ENCODE measurements at places on chromosomes 6 and 20. TPM values are rescaled to one million over a fixed set of nuclear protein-coding genes. Genes with fewer than 3 reads are reported as not detected.

The GTSF1L gene
- not detected for total RNA-seq

The BTN1A1 gene
- total RNA-seq = not detected

The MOCS1 gene
- total RNA-seq = 21.8 TPM

The MLN gene
- total RNA-seq = not detected

GRCh38 chr6:157539900-157540752, 159.1 kb downstream of the ZDHHC14 start:
- DNase-seq = no peak

GRCh38 chr6:41535766-41536165, 10.4 kb upstream of the FOXP4 start:
- DNase-seq = no peak

DNA sequence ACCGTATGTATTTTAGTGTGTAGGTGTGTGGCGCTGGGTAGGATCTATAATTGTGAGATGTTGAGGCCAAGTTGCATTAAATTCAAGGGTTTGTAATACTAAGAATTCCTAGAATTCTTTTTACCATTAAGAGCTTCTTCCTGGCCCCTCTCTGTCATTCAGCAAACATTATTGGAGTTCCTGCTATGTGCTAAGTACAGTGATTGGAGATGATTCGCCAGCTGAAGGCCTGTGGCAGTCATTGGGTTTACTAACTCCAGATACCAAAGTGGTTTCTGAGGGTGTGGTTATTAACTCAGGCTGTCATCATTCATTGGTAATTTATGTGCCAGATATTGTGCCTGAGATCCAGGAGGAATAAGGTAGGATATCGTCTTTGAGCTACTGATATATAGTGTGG, 167.1 kb downstream of the LAMA2 start:
- DNase-seq = no peak

GRCh38 chr6:30883685-30884520, at the start of gene DDR1:
Gene DDR1 (plus strand): TSS chr6:30884519. CDS start chr6:30888730, 4,211 bp downstream.
- DNase-seq = peak; percentile 64

DNA sequence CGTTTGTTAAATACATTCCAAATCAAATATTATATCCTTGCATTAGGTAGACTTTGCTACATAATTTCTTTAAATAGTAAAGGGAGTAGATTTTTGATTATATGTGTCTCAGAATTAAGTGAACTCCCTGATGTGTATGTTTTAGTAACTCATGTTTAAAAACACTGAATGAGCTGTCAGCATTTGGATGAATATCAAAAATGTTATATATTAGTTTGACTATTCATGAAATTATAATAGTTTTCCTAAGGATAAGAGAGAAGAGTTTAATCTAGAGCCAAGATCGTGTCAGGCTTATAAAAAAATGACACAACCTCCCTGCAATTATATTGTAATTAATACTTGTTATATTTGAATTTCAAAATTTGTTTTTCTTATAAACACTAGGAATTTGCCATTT, 195.2 kb downstream of the COL19A1 start:
- DNase-seq = no peak

GRCh38 chr6:45072016-45072415, 256.1 kb upstream of the RUNX2 start:
- no peak for DNase-seq

DNA sequence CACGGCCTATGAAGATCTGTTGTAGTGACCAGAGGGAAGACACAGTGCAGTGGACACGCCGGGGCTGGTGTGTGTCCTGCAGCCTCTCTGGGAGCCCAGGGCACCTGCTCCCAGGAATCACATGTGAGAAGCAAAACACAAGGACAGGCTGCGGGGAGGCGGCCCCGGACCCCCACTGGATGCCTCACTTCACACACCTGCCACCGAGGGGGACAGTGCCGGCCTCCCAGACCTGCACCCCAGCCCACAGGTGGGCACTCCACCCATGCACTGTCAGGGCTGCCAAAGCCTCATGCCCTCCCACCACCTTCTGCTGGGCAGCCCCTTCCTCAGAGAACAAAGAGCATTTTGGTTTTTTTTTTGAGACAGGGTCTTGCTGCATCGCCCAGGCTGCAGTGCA, 27.4 kb downstream of the FRMD1 start:
- DNase-seq = no peak

DNA sequence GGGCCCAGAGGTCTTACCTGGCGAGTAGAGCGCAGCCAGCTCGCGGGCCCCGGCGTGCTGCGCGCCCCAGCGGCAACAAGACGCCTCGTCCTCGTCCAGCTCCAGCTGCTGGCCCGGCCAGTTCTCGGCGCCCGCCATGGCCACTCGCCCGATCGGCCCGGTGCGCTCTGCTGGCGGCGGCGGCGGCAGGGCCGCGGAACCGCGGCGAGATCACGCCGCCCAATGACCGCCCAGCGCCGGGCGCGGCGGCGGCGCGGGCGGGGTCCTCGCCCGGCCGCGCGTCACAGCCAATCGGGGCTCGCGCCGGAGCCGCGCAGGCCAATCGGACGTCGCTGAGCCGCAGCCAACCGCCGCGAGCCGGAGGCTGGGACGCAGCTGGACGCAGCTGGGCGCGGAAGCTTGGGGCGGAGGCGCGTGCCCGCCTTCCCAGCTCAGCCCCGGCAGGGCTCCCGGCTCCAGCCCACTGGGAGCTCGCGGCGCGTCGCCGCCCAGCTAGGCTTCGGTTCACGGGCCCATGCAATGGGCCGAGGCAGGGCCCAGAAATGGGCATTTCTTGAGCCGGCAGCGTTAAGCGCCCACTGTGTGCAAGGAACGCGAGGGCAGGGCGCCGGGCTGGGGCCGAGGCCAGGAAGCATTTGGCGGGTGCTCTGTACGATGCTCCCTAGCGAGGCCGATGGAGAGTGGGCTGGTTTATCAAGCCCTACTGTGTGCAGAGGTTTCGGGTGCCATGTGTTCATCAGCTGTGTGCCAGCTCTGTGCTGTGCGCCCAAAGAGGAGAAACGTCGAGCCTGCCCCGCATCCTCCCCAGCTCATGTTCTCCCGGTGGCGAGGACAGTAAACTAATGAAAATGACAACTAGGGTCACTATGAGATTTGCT, at the start of gene PEDS1:
Gene PEDS1 (minus strand): TSS at position 224 of the 878 bp plus-strand sequence. CDS start 86 bp downstream, at position 138.
- peak; percentile 90 for DNase-seq

- no peak for DNase-seq
These were observed 416.1 kb upstream of the CITED2 start for GRCh38 chr6:139790527-139790926.

- no peak for DNase-seq
These were observed 113.9 kb downstream of the ALDH8A1 start for GRCh38 chr6:134835993-134836392.

DNA sequence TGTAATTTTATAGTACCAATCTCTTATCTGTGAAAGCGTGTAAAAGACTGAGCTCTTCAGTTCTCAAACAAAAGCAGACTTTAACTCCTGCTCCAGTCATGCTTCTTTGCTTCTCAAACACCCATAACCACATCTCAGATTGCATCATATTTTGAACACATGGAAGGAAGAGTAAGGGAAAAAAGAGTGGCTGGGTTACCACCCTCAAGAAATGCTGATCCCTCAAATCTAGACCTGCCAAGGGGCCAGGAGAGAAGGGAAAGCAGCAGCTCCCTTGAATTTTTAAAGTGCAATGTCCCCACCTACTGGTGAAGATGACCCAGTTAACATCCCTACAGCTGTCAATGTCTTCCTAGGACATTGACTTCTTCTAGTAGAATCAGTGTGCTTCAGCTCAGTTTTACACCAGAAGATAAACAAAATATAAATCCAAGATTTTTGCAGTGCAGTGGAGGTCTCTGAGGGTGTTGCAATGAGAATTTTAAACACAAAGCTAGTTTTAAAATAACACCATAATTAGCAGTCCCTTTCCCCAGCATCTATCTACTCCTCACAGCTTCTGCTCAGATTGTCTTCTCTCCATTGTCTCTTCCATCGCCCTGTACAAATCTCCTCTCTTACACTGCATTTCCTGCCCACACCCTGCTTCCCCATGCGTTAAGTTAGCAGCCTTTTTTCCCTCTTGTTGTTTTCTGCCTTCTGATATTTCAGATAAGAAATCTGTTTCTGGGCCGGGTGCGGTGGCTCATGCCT, 22.6 kb upstream of the HLA-DQB2 start:
- peak; percentile 34 for DNase-seq

DNA sequence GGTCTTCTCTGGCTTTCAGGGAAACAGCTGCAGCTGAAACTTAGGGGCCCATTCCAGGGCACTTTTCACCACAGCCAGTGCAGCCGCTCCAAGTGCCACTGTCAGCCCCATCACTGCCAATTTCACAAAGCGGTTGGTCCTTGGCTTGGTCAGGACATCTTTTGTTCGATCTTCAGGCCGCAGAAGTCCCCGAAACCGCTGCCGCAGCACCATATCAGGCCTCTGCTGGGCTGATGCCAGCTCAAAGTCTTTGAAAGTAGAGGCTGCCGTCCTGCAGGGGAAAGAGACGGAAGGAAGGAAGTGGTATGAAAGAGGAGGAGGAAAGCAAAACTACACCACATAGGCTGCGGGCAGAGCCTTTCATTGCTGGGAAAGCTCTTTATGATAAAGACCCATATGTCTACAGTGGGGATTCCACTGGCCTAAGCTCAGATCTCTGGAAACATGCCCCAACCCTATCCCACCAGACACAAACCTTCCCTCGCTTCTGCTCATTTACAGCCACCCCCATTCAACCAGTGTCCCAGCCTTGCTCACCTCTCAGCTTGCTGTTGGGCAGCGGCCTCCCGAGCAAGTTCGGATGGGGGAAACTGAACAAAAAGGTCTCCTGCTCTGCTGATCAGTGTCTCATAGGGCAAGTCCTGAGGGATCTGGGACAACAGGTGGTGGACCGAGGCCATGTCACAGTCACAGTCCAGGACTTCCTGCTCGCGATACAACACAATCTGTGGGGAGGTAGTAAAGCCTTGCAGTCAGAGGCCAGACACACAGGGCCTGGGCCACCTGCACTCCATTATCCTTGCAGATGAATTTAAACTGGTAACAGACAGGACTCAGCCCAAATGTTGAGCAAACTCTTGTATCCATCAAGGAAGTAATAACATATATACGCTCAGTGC, 23.5 kb downstream of the TBC1D20 start:
- DNase-seq = no peak

DNA sequence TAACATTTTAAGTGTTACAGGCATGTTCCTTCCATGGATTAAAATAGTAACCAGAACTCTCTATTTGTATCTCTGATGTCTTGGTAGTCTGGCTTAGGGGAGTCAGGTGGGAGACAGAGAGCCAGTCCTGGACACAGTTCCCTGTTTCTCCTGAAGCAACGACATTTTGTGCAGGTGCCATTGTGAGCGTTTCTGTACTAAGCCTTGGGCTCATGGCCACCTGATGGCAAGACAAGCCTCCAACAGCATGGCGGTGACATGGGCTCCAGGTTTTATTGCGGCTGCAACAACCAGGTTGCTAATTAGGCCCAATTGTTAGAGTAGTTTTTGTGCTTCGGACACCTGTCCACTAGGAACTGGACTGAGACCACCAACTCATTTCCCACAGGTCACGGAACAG, 105.3 kb downstream of the PRDM13 start:
- no peak for DNase-seq
